Hypothalamus (tissue), 51 donors: ENCODE measurements at places on chromosomes 1 and 21.
A peak's percentile ranks its signal among the peaks of the same experiment; 100 is the strongest.

GRCh38 chr1:35570589-35571137 is 2.5 kb upstream of the TFAP2E start:
- no peak for DNase-seq

DNA sequence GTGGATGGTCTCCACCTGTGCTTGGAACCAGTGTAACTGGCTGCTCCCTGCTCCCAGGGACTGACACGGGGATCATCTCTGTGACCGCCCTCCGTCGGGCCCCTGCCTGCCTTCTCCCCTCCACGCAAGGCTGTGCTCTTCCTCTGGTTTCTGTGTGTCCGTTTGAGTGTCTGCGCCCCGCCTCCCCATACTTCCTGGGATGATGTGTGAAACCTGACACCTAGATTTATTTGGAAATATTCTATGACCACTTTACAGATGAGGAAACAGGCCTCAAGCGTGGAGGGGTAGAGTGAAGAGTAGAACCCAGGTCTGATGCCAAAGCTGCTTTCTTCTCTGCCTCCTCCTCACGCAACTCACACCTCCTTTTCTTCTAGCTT is 24.3 kb downstream of the LDLRAP1 start:
- DNase-seq, result no peak

- no peak for DNase-seq
Measured at GRCh38 chr1:194104247-194104844, 917.9 kb upstream of the B3GALT2 start.

- DNase-seq, result no peak
Measured at GRCh38 chr21:29130270-29130969, at the start of gene MAP3K7CL. TSS of gene MAP3K7CL (plus strand) at chr21:29130644. CDS start at chr21:29133345, 2,701 bp downstream.

DNA sequence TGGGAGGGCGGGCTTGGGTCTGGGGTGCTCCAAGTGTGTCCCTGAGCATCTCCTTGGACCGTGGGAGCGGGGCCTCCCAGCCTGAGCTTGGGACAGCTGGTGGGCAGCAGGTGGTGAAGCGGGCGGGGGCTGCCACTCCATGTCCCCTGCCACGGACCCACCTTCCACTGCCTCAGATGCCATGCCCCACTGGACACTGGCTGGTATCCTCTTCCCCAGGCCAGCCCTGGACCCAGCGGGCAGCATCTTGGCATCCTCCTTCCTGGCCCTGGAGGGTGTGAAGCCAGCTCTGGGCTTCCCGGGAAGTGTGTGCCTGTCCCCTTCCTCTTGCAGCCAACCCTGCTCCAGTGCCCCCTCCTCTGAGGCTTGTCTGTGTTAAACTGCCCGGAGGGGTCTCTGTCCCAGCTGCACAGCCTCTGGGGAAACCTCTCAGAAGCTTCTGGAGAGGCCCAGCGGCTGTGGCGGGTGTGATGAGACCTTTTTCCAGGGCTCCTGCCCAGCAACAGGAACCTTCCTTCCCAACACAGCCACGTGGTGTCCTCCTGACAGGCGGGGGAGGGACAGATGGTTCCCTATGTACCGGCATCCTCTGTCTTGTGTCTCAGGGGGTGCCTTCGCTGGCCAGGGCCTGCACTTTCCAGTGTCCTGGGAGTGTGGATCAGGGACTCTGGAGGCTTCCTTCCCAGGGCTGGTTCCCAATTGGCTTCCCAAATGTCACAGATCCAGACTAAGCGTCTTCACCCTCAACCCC is 81.6 kb upstream of the DISP3 start:
- DNase-seq, result no peak

- DNase-seq, result peak; percentile 44
Measured at GRCh38 chr1:20376880-20377494, 86.3 kb downstream of the VWA5B1 start.

- no peak for DNase-seq
Measured at GRCh38 chr1:164704954-164705353, 146.0 kb downstream of the PBX1 start.

GRCh38 chr1:246705368-246705767 is 18.8 kb upstream of the SCCPDH start:
- no peak for DNase-seq

- no peak for DNase-seq
Measured at GRCh38 chr21:45864436-45864835, 117.1 kb upstream of the COL6A1 start.

DNA sequence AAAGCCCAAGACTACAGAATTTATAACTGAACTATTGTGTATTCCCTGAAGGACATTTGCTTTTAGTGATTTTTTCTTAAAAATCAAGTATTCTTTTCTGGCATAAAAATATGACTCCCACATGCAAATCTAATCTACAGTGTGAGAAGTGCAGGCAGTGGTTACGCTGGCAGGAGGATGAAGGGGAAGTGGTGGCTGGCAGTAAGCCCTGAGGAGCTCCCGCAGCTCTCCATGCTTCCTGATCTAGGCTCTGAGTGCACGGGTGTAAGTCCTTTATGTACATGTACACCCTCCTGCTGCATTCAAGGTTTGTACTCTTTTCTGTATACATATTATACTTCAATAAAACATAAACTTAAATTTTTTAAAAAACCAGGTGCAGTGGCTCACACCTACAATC is 67.5 kb upstream of the PRDX6 start:
- DNase-seq, result no peak

DNA sequence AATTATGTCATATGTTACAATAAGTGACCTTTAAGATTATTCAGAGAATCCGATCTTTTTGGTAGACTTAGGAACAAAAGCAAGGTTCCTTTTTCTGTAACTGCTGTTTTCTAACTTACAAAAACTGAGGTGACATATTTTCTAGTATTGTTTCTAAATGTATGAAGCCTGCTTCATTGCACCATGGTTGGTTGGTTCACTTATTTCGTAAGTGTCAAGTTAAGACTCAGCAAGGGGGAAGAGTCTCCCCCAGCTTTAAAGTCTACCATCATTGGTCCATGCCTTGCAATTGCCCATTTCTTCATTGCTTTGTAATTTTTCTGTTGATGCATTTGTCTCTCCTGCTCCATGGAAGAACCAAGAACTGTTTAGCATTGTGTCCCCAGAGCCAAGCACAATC is 136.9 kb downstream of the DISC1 start:
- DNase-seq, result no peak

GRCh38 chr1:31010086-31010989 is 55.2 kb downstream of the PUM1 start:
- no peak for DNase-seq

DNA sequence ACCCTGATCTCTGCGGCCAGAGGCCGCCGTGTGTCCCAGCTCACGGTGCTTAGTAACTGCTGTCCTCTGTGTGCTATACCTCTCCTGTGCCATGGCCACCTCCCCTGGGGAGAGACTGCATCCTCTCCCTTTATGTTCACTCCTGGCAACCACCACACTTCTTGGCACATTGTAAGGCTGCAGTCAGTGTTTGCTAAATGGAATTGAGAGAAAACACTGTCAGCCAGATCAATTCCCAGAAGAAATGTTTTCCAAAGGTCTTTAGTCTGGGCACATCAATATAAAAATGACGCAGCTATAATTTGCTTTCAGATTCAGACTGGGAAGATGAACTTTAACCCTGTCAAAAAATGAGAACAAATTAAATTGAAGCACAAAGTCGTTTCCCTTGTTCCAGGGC is 96.8 kb downstream of the BEND5 start:
- no peak for DNase-seq

- no peak for DNase-seq
Measured at GRCh38 chr1:238377280-238377919, 486.7 kb upstream of the ZP4 start.

DNA sequence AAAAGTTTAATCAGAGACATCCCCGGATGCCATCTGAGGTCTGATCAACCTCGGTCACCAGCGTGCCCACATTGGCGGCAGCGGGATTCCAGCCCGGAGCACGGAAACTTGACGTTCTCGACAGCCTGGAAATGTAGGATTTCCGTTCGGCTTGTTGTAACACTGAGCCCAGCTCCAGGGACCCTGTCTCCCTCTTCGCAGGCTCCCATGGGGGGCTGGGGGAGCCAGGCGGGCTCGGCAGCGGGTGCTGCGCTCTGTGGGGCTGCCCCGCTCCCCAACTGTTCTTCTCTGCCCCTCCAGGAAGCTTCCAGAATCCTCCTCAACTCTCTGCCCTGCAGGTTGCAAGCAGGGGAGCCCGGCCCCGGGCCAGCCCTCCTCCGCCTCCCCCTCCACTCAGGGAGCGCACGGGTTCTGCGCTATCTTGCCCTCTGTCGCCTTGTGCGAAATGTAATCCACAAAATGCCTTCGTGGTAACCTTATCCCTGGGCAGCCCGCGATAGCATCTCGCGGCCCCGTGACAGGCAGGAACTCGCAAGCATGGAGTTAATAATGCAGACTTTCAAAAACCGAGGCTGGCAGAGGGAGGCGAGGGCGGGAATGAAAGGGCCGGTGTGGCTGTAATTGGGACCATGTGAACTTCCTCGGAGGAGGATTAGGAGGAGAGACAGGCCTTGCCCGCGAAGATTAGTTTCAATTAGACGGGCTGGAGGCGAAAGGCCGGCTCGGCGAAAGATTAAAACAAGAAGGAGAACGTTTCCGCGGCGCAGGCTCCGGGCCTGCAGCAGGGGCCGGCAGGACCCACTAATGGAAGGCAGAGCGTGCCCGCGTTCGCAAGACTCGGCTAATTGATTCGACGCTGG is 53.9 kb upstream of the TTC34 start:
- no peak for DNase-seq

GRCh38 chr1:180101411-180101810 is 53.3 kb upstream of the QSOX1 start:
- DNase-seq, result no peak

DNA sequence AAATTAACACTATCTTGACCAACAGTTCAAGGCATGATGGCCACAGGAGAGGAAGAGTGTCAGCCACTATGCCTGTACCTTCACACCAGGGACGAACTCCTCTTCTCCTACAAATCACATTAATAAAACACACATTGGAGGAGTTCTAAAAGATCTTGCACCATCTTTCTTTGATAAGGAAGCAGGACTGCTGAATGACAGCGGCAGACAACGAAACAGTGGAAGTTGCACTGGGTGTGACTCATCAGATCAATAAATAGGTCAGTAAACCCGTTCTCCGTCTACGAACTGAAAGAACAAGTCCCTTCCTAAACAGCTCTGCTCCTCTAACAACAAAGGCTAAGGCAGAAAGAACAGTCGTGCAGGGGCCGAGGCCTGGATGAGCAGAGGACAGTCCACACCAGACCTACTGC is 23.1 kb downstream of the UBE2G2 start:
- no peak for DNase-seq

GRCh38 chr1:61056573-61057439 is 25.6 kb upstream of the NFIA start:
- peak; percentile 43 for DNase-seq

GRCh38 chr1:108843390-108844137 is 13.3 kb downstream of the AKNAD1 start:
- no peak for DNase-seq

DNA sequence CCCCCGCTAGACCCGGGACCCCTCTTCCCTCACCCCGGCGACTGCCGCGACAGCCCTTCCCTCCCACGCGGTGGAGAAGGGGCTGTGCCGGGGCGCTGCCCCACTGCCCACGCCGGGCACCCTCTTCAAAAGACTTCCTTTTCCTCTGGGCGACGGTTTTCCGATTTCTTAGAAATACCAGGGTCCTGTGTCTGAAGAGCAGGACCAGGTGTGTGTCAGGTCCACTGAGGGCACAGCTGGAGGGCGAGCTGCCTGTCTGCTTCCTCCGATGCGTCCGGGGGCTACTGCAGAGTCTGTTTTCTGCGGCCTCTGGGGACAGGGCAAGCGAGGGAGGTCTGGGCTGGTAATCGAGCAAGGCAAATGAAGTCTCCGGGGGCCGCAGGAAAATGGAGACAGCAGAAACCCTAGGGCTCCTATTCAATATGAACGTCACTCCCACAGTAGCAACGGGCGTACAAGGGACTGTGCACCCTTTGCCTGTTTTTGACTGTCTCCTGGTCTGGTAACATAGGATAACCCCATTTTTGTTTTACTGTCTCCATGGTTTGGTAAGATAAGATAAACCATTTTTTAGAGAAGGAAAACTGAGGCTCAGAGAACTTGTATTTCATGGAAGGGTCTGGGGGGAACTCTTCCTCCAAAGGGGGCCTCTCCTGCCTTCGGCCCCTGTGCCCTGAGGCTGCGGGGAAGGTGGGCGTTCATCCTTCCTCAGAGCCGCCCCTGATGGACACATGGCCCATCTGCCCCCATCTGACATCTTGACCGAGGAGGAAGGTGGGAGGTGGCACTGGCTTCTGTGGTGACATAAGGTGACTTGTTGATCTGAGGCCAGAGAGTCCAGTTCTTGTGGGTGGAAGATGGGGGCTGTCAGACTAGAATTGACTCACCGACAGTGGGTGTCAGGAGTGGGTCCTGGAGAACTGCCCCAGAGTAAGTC is 970 bp downstream of the TNFRSF1B start:
- DNase-seq, result no peak

DNA sequence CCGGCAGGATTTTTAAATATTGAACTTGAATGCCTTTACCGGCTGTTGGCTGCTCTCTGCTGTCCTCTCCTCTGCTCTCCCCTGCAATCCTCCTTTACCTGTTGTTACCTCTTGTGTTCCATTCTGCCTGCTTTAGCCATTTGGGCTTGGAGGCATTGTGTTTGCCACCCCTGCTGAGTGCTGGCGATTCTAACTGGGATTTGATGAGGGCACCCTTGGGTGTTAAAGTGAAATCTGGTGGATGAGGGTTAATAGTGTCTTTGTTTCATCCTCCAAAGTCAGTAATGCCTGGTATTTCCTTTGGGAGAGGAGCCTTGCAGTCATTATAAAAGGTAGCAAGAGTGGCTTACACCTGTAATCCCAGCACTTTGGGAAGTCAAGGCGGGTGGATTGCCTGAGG is 9.9 kb downstream of the SZRD1 start:
- no peak for DNase-seq

DNA sequence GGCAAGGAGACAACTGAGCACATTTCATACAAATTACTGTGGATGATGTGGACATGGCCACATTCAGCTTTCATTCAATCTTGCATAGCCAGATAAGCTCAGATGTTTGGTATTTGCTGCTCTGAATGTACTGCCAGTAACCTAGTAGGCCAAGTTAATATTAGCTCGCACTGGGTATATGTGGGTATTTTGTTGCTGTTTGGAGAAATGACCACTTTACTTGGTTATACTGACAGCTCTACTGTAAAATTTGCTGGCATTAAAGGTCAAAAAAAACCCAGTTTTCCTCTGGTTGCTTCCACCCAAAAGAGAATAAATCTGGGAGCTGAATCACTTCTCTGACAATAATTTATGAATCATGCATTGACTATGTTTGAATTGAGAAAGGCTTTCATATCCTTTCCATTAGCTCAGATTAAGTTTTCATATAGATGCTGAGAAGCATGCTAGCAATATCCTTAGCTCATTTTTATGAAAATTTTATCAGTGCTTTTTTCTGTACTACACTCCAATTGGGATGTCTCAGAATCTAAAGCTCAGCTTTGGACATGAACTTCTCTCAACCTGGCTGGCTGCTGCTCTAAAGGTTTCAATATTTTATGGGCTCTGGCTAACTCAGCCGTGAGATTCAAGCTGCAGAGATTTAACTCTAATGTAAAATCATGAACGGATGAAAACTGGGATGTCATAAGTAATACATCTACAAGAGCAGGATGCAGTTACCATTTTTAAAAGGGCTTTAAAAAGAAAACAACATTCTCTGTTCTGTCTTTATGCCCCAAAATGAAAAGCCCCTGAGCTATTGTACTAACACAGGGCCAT is 330.0 kb downstream of the BARHL2 start:
- no peak for DNase-seq

GRCh38 chr1:43925846-43926245 is 7.8 kb upstream of the ARTN start:
- DNase-seq, result no peak

- DNase-seq, result no peak
Measured at GRCh38 chr1:178310685-178311105, 186.1 kb downstream of the CLEC20A start.

GRCh38 chr1:57475366-57475765 is 51.5 kb upstream of the DAB1 start:
- DNase-seq, result no peak
